ENCODE measurements at places on chromosomes 3 and 15. TPM values are rescaled to one million over a fixed set of nuclear protein-coding genes. Genes with fewer than 3 reads are reported as not detected.

UACA gene
- total RNA-seq = 5.2 TPM

CGNL1 gene
- total RNA-seq = 5.4 TPM

DPPA2 gene
- 0.42 TPM for total RNA-seq

DNA sequence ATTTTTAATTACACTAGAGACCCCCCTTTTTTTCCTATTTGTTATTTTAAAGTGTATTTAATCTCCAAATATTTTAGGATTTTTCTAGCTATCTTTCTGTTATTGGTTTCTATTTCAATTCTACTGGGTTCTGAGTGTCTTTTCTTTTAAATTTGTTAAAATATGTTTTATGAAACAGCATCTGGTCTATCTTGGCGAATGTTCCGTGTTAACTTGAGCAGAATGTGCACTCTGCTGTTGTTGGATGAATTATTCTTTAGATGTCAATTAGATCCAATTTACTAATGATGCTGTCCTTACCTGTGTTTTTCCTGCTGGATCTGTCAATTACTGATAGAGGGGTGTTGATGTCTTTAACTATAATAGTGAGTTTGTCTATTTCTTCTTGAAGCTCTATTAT lies 462.0 kb upstream of the CNTN3 start:
- no peak for DNase-seq

- DNase-seq = no peak
These were observed 43.3 kb downstream of the POMGNT2 start for GRCh38 chr3:43062564-43063040.

DNA sequence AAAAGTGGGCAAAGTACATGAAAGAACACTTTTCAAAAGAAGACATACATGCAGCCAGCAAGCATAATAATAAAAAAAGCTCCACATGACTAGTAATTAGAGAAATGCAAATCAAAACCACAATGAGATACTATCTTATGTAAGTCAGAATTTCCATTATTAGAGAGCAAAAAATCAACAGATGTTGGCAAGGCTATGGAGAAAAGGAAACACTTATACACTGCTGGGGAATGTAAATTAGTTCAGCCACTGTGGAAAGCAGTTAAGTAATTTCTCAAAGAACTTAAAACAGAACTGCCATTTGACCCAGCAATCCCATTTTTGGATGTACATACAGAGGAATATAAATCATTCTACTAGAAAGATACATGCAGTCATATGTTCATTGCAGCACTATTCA lies 360.7 kb downstream of the NSUN3 start:
- no peak for DNase-seq

- DNase-seq = no peak
These were observed 16.0 kb downstream of the NKIRAS1 start for GRCh38 chr3:23900744-23901143.

DNA sequence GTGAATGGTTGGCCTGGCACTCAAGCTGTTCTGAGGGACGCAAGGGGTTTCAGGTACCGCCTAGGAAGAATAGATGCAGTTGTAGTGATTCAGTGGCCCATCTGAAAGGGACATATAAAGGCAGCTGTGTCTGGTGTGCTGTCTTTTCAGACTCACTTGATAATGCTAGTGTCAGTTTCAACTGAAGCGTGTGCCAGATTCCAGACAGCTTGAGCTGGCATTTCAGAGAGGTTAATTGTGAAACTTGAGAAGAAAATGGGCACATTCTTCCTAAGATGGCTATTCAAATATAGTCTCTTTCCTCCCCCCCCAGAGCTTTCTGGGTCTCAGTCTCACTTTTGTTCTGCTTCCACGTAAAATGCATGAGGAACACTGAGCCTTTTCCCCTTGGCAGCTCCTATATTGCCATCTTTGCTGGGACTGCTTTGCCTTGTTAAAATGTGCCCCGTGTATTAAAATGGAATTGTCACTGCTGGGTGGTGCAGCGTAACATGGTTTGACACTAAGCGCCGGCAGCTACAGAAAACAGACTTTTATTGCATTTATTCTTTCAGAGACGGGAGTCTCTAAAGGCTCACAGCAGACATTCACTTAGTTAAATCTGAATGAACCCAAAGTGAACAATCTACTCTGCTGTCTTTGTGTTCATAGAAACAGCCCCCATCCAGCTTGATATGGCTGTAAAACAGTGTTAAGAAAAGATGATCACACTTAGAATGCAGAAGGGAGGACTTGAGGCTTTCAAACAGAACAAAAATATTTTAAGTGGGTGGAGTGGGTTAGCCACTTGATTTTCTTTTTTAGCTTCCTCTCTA lies 478.7 kb downstream of the RBMS3 start:
- DNase-seq = no peak

- DNase-seq = no peak
These were observed 33.4 kb downstream of the SLCO3A1 start for GRCh38 chr15:91886878-91887277.

DNA sequence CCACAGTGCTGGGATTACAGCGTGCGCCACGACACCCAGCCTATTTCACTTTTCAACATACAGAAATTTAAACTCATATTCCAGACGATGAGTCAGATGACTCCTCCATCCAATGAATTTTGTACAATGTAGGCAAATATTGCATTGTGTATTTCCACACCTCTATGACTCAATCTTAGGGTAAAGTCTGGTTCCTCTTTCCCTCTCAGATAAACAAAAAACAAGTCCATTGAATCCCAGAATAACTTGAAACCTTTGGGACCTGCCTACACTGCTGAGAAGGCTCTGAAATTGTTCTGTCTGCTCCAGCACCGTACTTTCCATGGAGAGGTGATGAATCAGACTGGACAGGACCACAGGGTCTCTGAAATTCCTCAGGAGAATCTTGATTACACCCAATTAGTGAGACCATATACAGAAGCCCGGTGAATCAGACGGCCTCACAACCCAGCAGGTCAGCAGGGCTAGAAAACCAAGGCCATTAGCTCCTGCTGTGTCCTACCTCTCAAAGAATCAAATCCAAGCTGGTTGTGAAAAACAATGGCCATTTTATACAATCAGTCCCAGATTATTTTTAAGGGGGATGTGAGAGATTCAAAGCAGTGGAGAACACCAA lies 112.6 kb downstream of the ERC2 start:
- DNase-seq = no peak

GRCh38 chr15:73758461-73758860 lies 5.3 kb upstream of the INSYN1 start:
- no peak for DNase-seq
